ENCODE measurements at places on chromosomes 3 and 15. TPM values are rescaled to one million over a fixed set of nuclear protein-coding genes. Genes with fewer than 3 reads are reported as not detected.

DNA sequence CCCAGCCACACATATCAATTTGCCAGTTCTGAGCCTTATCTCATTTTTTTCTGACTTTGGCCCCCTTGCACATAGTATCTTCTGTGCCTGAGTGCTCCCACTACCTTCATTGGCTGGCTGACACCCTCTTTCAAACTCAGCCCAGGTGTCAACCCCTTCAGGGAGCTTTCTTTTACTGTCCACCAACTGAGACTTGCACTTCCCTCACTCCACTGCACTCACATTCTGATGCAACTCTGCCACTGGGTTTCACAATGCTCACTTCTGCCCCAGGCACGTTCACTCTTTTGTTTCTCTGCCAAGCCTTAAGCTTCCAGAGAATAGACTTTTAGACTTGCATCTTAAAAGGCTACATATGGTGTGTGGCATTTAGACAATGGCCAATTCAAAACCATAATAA is 101.5 kb upstream of the CBLB start:
- H3K27me3 ChIP-seq = no peaks in the 10 kb centered on the region
- no peak overlapping the region for H3K27ac ChIP-seq
- no peak overlapping the region for H3K4me3 ChIP-seq
- no peaks in the 10 kb centered on the region for H3K36me3 ChIP-seq
- no peak for DNase-seq
- no peaks in the 10 kb centered on the region for H3K4me1 ChIP-seq

Gene CD80
- total RNA-seq = 3.2 TPM

GRCh38 chr3:67685499-67685898 is 31.1 kb upstream of the SUCLG2 start:
- no peaks in the 10 kb centered on the region for H3K4me1 ChIP-seq
- no peak overlapping the region for H3K27ac ChIP-seq
- no peak overlapping the region for H3K4me3 ChIP-seq
- H3K36me3 ChIP-seq = no peaks in the 10 kb centered on the region
- H3K27me3 ChIP-seq = no peaks in the 10 kb centered on the region

DNA sequence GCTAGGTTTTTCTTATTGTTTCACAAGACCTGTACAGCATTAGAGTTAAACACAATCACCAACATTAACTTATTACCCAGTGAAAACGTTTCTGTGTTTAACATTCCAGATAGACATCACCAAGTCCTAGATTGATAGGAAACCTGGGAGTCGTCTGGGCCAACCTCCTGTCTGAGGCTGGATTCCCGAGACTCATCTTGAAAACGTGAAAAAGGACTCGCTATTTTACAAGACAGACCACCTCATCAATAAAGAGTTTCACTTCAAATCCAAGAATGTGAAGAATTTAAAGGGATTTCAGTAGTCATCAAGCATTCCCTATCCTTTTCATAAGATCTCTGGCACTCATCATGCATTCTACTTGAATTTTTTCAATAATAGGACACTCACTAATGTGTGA is 626.6 kb downstream of the MCTP2 start:
- no peak overlapping the region for H3K4me3 ChIP-seq
- no peak overlapping the region for H3K27ac ChIP-seq

DNA sequence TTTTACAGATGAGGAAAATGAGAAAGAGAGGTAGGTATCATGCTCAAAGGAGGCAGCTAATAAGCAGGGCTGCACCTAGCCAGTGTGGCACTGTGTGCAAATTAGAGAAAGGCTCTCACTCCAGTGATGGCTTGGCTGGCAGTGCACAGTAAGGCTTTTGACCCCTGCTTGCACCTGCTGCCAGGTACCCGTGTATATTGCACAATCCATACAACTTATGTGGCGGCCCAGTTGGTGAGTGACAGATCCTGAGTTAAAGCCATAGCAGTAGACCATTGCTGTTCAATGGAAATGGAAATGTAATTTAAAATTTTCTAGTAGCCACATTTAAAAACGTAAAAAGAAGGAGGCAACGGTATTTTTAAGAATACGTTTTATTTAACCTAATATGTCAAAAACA is 266.4 kb upstream of the AZI2 start:
- no peaks in the 10 kb centered on the region for H3K36me3 ChIP-seq
- H3K27ac ChIP-seq = no peak overlapping the region
- no peak overlapping the region for H3K4me3 ChIP-seq
- H3K27me3 ChIP-seq = no peaks in the 10 kb centered on the region
- no peak for DNase-seq

GRCh38 chr3:62101488-62101887 is 271.9 kb downstream of the FEZF2 start:
- peaks cover 26% of the 10 kb centered on the region for H3K4me1 ChIP-seq
- peak overlapping the region; percentile 37 for H3K27ac ChIP-seq
- no peaks in the 10 kb centered on the region for H3K36me3 ChIP-seq
- H3K27me3 ChIP-seq = no peaks in the 10 kb centered on the region
- H3K4me3 ChIP-seq = no peak overlapping the region

Gene GPR156
- total RNA-seq = not detected

Gene RHOV
- not detected for total RNA-seq

Gene SCAANT1
- not detected for total RNA-seq

Gene SYNPR
- total RNA-seq = not detected

DNA sequence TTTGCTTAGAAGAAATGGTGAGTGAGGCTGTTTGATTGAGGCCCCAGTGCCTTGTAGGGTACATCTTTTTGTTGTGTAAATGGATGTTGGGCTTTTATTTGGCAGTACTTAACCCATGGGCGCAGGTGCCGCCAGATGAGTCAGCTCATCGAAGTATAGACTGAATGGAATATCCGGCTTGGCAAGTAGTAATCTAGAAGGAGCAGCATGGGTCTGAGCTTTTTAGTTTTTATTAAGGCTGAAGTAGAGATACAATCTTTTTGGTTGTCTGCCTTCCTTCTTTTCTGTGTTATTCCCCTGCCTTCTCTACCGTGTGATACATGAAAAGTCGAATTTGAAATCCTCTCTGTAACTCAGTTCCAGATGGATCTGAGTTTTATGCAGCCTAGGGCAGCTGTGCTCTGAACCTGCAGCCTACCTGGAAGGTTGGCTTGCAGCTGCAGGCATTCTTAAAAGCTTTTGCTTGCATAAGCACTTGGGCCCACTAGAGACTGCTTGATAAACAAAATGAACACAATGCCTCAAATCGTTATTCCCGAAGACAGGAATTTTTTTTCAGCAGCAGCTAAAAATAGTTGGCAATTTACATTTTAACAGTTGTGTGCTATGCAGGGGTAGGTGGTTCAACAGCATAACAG is 177.5 kb upstream of the CGNL1 start:
- no peak for DNase-seq
- H3K27ac ChIP-seq = no peak overlapping the region
- no peak overlapping the region for H3K4me3 ChIP-seq
- H3K36me3 ChIP-seq = no peaks in the 10 kb centered on the region
- no peaks in the 10 kb centered on the region for H3K4me1 ChIP-seq

DNA sequence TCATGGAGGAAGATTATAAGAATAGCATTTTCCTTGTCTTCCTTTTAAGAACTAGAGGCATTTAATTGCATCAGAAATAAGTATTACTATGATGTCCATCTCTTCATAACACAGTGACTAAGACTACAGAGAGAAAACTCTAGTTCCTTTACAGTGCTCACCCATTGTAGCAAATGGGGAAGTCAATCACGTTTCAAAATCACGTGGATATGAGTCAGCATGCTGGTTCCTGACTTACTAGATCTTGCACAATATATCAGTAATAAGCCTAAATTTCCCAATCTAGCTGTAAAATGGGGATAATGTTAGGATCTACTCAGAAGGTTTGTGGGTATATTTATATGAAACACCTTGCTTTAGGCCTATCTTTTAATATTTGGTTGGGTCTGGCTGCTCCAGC is 254.8 kb upstream of the EOMES start:
- no peak overlapping the region for H3K4me3 ChIP-seq
- H3K27me3 ChIP-seq = no peaks in the 10 kb centered on the region
- no peaks in the 10 kb centered on the region for H3K36me3 ChIP-seq
- DNase-seq = peak; percentile 64

Gene MAP1A
- total RNA-seq = 19.9 TPM

- no peaks in the 10 kb centered on the region for H3K36me3 ChIP-seq
- H3K27me3 ChIP-seq = no peaks in the 10 kb centered on the region
- no peak overlapping the region for H3K27ac ChIP-seq
- H3K4me3 ChIP-seq = no peak overlapping the region
Measured at GRCh38 chr3:148089171-148089570, 608.5 kb upstream of the AGTR1 start.

- no peak for DNase-seq
- H3K4me1 ChIP-seq = no peaks in the 10 kb centered on the region
- no peak overlapping the region for H3K4me3 ChIP-seq
- H3K27me3 ChIP-seq = no peaks in the 10 kb centered on the region
- no peaks in the 10 kb centered on the region for H3K36me3 ChIP-seq
- no peak overlapping the region for H3K27ac ChIP-seq
Measured at GRCh38 chr3:117793622-117794265, 1084.2 kb downstream of the TUSC7 start.

GRCh38 chr15:57133127-57133968 is 214.9 kb downstream of the TCF12 start:
- no peaks in the 10 kb centered on the region for H3K36me3 ChIP-seq
- no peaks in the 10 kb centered on the region for H3K4me1 ChIP-seq
- no peaks in the 10 kb centered on the region for H3K27me3 ChIP-seq
- no peak overlapping the region for H3K27ac ChIP-seq

GRCh38 chr3:54932606-54933005 is 4.7 kb upstream of the LRTM1 start:
- H3K4me3 ChIP-seq = no peak overlapping the region
- no peaks in the 10 kb centered on the region for H3K36me3 ChIP-seq
- no peak overlapping the region for H3K27ac ChIP-seq

Data from ascending aorta (tissue), 2 donors.